Suppressor macrophage treated with lipopolysaccharide for 1 hour (primary cell): ENCODE measurements at places on chromosomes 3 and 15.

DNA sequence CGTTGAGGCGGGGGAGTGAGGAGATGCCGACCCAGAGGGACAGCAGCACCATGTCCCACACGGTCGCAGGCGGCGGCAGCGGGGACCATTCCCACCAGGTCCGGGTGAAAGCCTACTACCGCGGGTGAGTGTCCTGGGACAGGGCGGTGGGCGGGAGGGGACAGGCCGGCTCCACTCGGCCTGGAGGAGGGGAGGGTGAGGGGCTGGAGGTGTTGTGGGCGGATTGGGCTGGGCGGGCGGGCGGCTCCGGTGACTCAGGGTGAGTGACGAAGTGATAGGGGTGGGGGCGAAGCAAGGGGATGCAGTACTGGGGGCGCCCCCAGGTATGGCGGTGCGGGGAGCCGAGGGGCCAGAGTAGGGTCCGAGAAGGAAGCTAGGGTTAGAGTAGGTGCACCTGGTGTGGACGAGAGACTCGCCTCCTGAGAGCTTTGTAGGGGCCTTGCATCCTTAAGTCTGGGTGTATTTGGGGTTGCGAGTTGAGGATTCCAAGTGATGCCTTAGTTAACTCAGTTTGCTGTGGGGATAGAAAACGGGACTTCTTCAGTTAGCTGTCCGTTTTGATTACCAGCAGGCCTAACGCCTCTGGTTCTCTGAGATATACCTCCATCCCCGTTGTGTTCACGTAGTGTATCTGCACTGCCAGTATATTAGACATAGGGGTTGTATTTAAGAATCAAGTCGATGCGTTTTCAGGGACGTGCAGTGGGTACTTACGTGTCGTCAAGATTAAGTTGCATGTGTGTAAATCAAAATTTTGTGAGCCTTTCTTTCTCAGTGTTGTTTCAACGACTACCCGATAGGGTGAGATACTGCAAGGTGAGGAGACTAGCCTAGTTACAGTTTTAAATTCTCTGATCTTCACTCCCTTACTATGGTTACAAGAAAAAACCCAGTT, 670 bp downstream of the PRKCI start:
- peak; percentile 35 for DNase-seq

DNA sequence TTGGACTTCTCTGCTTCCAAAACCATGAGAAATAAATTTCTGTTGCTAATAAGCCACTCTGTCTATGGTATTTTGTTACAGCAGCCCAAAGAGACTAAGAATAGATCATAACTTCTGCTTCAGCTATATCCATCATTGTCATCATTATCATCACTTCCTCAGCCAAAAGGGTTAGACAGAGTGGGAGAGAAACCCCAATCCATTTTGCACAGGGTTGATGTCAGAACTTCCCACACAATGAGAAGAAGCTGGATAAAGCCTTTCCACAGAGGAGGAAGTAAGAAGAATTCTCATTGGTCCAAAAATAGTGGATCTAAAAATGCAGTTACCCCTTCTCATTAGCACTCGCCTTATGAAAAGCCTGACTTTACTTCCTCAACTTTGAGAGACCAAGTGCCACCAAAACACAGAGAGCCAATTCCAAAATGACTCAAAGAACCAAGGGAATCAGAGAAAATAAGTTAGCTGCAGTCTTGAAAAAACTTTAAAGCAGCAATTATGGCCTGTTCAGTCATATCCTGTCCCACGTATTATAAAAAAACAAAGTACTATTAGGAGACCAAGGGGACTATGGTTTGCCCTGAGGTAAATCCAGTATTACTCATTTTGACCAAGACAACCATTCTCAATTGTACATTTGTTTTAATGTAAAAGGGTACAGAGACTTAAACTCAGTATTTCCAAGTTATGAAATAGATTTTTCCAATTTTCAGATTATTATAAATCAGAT, 80.2 kb downstream of the WNT5A start:
- peak; percentile 2 for DNase-seq

GRCh38 chr3:182482705-182483104, 310.6 kb upstream of the ATP11B start:
- DNase-seq: no peak

DNA sequence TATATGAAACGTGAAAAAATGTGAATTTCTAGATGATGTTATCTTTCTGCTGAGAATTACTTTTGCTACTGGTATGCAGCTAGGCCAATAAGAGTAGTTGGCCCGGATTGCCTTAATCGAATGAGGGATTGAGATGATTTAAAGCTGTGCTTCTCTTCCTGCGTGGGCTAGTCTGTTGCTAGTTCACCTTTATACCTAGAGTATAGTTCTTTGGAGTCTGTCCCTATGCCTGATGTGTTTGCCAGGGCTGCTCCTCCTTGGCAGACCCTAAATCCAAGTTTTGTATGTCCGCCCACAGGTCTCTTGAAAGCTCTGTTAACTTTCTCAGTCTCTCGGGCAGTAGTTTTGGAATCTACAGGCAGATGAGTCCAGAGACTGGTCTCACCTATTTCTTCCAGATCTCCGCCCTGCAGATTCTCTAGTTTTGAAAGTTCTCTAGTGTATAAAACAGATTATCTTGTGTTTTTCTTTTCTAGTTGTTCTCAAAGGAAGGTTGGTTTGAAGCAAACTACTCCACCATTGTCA, 64.9 kb downstream of the MEF2A start:
- no peak for DNase-seq

- no peak for DNase-seq
These were observed 138.6 kb downstream of the PDCD6IP start for GRCh38 chr3:33936921-33937525.

GRCh38 chr3:12897381-12898289, 56.3 kb upstream of the RPL32 start:
- DNase-seq: no peak

- no peak for DNase-seq
These were observed 31.5 kb upstream of the FAM107A start for GRCh38 chr3:58608648-58609047.

DNA sequence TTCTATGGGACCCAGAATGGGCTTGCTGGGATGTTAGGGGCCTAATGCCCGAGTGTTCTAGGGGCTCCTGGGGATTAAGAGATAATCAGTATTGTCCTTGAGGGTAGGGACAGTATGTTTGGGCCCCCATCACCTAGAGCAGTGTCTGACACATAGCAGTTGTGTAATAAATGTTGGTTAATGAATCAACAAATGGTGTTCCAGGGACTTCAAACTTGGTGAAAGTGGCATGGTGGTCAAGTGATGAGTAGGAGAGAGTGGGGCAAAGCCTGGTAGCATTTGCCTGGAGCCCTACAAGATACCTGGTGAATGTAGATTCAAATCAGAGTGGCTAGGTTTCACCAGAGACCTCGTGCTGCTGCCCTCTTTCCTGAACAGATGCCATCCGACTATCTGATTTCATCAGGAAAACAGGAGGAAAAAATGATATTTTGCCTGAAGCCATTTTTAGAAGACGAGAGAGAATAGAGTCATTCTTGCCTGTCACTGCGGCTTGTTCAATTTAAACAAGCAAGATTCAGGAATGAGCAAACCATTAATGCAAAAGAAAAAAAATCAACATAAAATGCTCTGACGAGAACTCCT, 117.3 kb downstream of the RPL22L1 start:
- DNase-seq: no peak

GRCh38 chr3:155356594-155357370, 63.3 kb upstream of the STRIT1 start:
- DNase-seq: no peak

DNA sequence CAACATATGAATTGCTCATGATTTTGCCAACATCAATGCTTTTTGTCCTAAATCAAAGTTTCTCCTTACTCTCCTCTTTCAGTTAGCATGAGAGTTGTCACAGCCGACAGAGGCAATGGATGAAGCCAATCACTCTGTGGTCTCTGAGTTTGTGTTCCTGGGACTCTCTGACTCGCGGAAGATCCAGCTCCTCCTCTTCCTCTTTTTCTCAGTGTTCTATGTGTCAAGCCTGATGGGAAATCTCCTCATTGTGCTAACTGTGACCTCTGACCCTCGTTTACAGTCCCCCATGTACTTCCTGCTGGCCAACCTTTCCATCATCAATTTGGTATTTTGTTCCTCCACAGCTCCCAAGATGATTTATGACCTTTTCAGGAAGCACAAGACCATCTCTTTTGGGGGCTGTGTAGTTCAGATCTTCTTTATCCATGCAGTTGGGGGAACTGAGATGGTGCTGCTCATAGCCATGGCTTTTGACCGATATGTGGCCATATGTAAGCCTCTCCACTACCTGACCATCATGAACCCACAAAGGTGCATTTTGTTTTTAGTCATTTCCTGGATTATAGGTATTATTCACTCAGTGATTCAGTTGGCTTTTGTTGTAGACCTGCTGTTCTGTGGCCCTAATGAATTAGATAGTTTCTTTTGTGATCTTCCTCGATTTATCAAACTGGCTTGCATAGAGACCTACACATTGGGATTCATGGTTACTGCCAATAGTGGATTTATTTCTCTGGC, 2.5 kb downstream of the OR4F6 start:
- no peak for DNase-seq

- peak; percentile 86 for DNase-seq
These were observed 130.2 kb downstream of the CHSY1 start for GRCh38 chr15:101121511-101122090.

DNA sequence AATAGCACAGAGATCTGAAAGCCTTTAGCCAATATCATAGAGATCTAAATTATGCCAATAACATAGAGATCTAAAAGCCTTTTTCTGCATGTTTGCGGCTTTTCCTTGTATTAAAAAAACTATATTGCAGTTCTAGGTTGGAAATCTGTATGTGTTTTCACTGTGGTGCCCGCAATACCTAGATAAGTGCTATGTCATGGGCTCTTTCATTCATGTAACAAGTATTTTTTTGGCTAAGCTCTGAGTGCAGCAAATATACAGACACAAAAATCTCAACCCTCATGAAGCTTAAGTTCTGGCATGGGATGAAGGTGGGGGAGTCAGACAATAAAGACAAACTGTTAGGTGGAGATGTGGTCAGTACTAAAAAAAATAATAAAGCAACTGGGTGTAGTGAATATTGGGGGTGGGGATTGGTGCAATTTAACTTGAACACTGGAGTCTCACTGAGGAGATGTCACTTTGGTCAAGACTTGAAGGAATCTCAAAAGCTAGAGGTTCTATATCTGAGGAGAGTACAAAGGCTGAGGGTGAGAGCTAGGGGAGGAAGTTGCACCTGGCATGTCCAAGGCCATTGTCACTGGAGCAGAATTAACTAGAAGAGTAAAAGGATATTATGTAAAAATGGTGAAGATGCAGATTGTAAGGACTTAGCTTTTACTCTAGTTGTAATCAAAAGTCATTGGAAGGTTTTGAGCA, 973 bp downstream of the BUB1B start:
- DNase-seq: no peak

GRCh38 chr3:150237490-150237889, 170.6 kb upstream of the TSC22D2 start:
- DNase-seq: no peak
